Epithelial cell of proximal tubule (primary cell): ENCODE measurements at places on chromosomes 6 and 20.

DNA sequence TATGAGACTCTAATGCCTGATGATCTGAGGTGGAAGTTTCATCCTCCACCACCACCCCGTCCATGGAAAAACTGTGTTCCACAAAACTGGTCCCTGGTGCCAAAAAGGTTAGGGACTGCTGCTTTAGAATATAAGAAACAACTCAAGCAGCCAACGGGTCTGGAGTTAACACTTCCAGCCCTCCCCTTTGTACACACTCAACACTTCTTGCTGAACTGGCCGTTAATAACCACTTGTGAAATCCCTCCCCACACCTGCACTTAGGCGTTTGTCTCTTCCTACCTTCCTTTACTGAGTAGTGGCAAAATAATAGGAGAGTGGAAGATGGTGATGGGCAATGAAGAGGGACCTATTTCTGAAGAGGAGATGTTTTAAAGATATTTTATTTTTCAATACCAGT, 10.5 kb downstream of the SAYSD1 start:
- no peak for DNase-seq

GRCh38 chr6:52550870-52551269, 26.0 kb downstream of the TRAM2 start:
- DNase-seq = no peak

DNA sequence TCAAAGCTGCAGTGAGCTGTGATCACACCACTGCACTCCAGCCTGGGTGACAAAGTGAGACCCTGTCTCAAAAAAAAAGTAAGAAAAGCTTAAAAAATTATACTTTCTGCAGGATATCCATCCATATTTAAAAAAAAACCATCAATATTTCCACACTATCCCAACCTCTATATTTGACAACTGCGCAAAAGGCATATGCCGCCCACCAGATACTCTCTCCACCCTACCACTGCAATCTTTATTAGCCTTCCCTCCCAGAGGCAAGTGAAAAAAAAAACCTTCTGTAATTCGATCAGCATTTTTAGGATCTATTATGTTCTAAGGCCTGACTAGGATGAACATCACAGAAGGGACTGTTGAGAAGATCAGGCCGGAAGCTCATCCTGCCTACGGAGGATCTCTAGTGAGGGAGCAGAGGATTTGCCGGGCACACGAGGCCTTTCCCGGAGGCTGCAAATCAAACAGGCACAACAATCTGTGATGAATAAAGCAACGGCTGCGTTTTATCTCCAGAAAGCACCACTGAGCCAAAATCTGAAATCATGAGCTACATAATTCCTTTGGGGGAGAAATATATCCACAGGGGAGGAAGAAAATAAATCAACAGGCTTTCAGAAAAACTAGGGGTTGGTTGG, 65.9 kb downstream of the GFOD1 start:
- no peak for DNase-seq

DNA sequence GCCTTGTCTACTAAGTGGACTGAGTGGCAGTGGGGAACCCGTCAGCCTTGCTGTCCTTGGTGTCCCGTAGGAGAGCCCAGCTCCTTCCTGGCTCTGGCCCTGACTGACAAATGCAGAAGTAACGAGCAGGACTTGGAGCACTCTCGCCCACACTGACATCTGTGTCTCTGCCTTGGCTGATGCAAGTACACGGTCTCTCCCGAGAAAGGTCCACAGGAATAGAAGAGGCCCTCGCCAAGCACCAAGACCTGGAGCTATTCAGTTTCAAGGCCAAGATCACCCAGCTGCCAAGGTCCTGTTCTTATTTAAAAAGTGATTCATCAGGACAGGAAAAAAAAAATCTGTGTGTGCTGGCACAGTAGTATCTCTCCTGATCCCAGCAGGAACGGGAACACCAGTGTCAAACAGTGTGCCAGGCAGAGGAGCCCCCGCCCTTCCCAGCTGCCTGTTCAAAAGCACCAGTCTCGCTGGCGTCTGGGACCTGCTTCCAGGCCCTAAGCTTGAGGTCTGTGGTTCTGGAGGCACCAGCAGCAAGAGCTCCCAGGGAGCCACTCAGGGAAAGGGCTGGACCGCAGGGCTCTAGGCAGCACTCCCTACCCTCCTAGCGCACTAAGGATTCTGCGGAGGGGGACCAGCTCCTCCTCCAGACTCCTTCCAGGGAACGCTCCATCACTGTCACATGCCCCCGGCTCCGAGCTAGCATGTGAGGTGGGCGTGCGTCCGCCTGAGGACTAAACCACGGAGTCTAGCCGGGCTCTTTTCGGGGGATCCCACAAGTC, 376.9 kb downstream of the RNGTT start:
- no peak for DNase-seq

DNA sequence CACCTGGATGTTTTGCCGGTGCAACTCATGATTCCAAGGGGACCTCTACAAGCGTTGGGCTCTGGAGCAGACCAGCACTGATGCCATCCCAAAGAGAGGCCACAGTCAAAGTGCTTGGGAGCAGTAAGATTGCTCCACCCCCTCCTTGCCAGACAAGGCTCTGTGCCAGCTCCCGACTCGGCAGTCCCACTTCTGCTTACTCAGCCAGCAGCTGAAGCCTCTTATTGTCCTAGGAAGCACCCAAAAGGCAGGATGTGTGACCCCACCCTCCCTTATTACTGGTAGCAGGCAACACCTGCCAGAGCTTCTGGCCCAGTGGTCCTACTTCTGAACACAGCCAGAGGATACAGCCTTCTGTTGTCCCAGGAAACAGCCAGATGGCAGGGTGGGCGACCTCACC, 614.2 kb downstream of the TENT5A start:
- no peak for DNase-seq

GRCh38 chr6:75430631-75431325, 62.8 kb downstream of the FILIP1 start:
- DNase-seq = no peak
